ENCODE measurements at places on chromosomes 1 and 21.

GRCh38 chr1:90882221-90882620 lies 139.6 kb downstream of the ZNF644 start:
- DNase-seq = no peak

DNA sequence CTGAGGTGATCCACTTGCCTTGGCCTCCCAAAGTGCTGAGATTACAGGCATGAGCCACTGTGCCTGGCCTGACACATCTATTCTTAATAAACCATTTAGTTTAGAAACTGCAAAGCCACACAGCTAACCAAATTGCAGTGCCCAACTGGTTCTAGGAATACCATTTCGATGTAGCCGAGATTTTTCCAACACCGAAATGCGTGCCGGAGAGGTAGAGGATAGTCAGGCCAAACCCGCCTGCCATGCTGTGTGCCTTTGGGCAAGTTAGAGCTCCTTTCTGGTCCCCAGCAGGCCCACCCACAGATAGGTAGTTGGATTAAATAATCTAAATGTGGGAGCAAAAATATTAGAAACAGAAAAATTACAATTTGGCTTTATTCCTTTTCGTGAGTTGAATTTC lies 254.4 kb downstream of the FOXD2 start:
- no peak for DNase-seq

DNA sequence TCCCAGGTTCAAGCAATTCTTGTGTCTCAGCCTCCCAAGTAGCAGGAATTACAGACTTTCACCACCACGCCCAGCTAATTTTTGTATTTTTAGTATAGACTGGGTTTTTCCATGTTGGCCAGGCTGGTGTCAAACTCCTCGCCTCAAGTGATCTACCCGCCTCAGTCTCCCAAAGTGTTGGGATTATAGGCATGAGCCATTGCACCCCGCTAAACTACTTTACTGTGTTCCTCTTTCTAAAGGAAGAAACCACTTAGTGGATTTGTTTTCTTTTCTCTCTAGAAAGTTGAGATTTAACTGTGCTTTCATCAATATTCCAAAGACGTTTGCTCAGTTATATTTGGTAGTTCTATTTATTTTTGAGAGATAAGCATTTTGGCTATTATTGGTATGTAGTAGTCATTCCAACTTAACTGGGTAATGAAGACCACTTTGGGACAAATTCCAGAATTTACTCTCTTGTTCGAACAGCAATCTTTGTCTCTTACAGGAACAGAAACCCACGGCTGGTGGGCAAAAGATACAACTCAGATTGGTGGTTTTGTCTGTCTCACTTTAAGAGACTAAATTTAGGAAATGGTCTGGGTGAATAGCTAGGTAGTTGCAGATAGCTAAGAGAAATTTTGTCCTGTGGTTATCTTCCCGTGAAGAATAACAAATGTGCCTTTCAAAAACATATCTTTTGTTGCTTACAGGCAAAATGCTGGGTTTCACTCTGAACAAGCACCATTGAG lies 103.5 kb upstream of the CD55 start:
- no peak for DNase-seq

DNA sequence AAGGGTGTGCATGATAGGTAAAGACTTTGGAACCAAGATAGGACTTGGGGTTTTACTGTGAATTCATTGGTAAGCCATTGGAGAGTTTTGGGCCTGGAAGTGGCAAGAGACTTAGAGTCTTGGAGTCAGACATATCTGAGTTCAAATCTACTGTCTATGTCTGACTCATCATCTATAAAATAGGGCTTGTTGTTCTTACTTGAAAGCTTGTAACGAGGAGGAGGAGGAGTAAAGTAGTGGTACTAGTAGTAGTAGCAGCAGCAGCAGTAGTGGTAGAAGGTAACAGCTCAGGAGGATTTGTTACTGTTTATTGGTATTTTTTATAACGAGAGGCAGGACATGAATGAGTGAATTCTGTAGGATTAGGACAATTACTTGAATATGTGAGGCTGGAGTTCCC lies 62.7 kb downstream of the CACHD1 start:
- DNase-seq = no peak

- DNase-seq = no peak
Observed at GRCh38 chr1:9079988-9080704, 10.7 kb upstream of the SLC2A5 start.

GRCh38 chr1:24121406-24121805 lies 9.5 kb upstream of the MYOM3 start:
- no peak for DNase-seq

GRCh38 chr21:39632796-39633442 lies 20.2 kb downstream of the B3GALT5 start:
- no peak for DNase-seq

DNA sequence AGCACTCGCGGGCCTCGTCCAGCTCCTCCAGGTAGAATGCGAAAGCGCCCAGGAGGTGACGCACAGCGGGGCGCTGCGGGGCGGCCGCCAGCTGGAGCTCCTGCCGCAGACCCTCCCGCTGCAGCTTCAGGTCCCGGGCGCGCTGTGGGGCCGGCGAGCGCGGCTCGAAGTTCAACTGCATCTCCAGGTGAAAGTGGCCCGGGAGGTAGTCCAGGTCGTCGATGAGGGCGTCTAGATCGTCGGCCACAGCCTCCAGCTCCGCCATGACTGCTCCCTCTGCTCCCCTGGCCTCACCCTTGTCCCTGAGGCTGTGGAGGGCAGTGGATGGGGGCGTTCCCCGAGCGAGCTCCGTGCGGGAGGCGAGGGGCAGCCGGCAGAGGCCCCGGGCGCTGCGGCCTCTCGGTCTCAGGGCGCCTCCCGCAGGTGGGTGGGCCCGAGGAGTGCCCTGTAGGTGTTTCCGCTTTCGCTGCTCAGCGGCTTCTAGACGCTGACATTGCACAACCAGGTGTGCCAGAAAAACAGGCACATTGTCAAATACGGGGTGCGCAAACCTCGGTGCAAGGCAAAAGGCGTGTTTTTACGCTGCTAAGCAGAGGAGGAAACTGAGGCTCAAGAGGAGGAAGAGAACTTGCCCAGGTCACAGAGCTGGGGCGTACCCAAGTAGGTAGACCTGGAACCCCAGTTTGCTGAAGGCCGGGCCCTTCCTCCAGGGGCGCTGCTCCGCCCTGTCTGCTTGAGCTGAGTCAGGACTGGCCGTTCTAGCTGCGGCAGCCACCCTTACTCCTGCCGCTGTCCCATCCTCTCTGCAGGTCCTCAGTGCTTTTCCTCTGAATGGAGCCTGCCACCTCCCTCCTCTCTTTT lies at the start of gene TTC22:
Gene TTC22 (minus strand): TSS at position 425 of the 861 bp plus-strand sequence. CDS start 160 bp downstream, at position 265.
- DNase-seq = peak; percentile 62

- DNase-seq = no peak
Observed at GRCh38 chr1:208254862-208255261, 10.7 kb upstream of the PLXNA2 start.

DNA sequence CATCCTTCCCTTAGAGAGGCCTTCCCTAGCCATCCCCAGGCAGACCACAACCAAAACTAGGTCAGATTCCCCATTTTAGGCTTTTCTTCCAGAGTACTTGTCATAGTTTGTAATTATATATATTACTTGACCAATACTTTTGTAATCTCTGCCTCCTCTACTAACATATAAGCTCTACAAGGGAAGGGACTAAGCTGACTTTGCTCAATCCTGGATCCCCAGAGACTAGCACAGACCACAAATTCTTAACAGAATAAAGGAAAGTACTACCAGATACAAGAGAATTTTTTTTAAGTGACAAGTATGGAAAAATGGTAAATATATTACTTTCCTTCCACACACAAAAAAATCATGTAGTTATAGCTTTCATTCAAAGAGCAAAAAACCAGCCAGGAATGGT lies 2.0 kb downstream of the ZMYM6 start:
- no peak for DNase-seq

GRCh38 chr1:156217871-156218270 lies 5.1 kb downstream of the PMF1 start:
- no peak for DNase-seq

DNA sequence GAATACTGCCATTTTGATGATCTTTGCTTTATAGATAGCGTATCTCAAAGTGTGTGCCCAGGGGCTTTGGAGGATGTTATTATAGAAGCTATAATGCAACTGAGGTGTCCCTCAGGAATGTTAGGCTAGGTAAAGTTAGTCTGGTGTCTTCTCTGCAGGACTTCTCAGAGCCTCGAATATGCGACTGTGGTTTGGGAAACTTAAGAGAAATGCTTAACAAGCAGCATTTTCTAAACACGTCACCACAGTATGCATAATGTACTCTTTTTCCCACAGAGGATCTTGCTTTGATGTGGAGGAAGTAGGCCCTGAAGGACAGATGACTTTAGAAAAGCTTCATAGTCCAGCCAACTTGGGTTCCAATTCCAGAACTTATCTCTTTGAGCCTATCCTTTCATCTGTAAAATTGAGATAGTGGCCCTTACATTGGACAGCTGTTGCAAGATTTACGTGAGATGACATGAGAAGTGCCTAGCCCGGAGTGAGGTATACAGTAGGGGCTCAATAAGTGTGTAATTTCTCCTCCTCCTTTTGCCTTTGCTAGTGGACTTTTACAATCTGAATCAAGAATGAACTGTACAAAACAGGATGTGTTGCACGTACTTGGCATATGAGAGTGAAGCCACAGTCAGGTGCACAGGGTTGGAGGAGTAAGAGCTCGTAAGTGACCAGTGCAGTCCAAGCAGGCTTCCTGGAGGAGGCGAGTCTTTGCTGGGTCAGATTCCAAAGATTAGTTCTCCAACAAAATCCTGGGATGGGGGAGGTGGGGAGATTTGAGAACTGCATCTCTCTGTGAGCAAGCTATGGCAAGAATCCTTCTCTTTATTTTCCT lies 29.7 kb upstream of the TRABD2B start:
- DNase-seq = no peak

DNA sequence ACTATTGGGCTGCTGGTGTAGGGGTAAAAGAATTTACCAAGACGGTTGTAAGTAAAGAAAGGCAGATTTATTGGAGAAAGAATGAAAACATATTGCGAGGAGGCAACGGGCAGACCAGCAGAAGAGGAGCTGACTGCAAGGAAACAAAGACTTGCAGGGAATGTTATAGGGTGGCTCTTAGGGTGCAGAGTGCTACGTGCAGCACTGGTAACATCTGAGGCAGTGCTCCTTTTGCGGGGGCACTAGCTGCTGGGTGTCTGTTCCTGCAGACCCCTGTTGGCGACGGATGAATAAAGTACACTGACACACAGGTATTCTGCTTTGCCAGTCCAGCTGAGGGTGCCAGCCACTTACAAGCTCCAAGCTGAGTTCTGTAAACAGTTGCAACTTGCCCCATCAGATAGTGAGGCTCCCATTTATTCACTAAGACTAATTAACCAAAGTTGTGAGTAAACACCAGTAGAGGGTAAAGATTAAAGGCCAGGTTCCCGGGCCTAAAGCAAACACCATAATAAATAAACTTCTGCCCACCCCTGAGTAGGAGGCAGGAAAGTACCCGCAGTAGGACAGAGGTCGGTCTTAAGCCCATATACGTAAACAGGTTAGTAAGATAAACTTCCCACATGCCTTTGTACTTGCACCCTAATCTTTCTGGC lies 140.2 kb upstream of the KCNK1 start:
- no peak for DNase-seq

DNA sequence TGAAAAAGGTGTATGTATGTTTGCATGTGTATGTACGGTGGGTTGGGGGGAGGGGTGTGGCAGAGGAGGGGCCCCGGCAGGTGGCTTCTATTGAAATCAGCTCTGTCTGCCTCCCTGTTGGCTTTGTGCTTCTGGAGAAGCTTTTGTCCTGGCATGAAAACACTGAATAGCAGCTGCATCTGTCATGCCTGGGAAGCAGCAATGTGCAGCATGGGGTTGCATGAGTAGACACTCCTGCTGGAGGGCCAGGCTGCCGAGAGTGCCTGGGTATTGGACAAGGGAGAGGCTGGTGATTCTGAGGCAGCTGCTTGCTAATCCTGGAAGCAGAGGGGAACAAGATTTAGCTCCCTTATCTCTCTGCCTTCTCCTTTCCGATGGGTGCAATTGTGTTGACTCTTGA lies 20.5 kb downstream of the MAPKAPK2 start:
- no peak for DNase-seq

GRCh38 chr1:182185842-182186756 lies 124.6 kb upstream of the ZNF648 start:
- DNase-seq = no peak

GRCh38 chr1:26359981-26360806 lies 6.3 kb upstream of the CRYBG2 start:
- DNase-seq = peak; percentile 42

- DNase-seq = no peak
Observed at GRCh38 chr21:41304068-41304720, 12.4 kb upstream of the FAM3B start.

GRCh38 chr1:199002661-199003060 lies 363.8 kb downstream of the PTPRC start:
- no peak for DNase-seq

All from stimulated activated CD8-positive, alpha-beta memory T cell treated with anti-CD3 and anti-CD28 coated beads, Interleukin-7, amount 100 ng/mL, for 4 hours (primary cell).